Activated naive CD8-positive, alpha-beta T cell treated with anti-CD3 and anti-CD28 coated beads, Interleukin-2, amount 10 ng/mL, durations not matched to agents 7 days and 5 days (primary cell): ENCODE measurements at places on chromosomes 7 and 10.

GRCh38 chr10:27104919-27105318 lies 4.6 kb upstream of the ANKRD26 start:
- peak overlapping the region; percentile 88 for H3K27ac ChIP-seq
- peak overlapping the region; percentile 29 for H3K4me3 ChIP-seq
- H3K4me1 ChIP-seq = peaks cover 36% of the 10 kb centered on the region
- peak; percentile 42 for DNase-seq

DNA sequence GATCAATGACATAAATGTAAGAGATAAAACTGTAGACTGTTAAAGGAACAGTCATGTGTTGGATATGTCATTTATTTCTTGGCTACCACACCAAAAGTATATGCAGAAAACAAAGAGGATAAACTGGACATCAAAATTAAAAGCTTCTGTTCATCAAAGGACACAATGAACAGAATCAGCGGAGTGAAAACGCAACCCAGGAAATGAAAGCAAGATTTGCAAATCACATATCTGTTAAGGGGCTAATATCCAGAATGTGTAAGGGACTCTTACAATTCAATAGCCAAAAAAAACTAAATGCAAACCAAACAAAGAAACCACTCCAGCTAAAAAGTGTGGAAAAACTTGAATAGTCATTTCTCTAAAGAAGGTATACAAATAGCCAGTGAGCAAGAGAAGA lies 164.3 kb downstream of the ZMYND11 start:
- H3K4me1 ChIP-seq = no peaks in the 10 kb centered on the region
- DNase-seq = no peak
- H3K36me3 ChIP-seq = no peaks in the 10 kb centered on the region
- no peak overlapping the region for H3K27ac ChIP-seq

- H3K27me3 ChIP-seq = no peaks in the 10 kb centered on the region
- no peaks in the 10 kb centered on the region for H3K4me1 ChIP-seq
- DNase-seq = no peak
- H3K36me3 ChIP-seq = no peaks in the 10 kb centered on the region
- no peak overlapping the region for H3K27ac ChIP-seq
- H3K4me3 ChIP-seq = no peak overlapping the region
These were observed 921.0 kb downstream of the GATA3 start for GRCh38 chr10:8975535-8975934.

DNA sequence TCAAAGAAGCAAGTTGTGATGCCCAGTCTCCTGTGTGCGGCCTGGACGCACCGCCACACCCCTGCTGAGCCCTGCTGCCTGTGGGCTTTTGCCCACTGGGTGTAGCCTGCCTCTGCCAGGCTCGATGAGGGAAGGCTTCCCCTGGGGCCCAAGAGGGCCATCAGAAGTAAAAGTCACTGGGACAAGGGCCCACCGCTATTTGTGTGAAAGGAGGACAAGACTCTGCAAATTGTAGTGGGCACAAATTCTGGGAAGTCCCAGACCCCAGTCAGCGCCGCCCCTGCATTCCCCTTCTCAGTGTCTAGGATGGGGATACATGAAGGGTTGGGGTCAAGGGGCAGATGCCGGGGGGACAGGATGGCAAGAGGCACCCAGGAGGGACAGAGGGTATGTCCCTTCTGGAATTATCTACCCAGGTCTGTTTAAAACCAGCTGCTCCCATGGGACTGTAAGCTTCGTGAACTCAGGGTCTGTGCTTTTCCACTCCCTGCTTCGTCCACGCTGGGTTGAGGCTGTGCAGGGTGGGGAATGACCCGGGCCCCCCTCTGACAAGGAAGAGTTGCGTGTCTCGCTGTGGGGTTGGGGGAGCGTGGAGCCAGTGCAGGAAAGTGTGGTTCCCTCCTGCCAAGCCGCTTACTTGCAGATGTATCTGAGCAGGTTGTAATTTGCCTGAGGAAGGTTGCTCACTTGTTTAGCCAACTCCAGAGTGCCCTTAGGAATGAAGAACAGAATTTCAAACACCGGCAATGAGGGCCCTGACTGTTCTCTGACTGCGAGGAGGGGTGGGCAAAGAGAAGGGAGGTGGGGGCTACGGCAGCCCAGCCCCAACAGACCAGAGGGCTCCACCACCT lies 147.2 kb downstream of the MAPK8 start:
- DNase-seq = no peak
- H3K36me3 ChIP-seq = no peaks in the 10 kb centered on the region
- no peak overlapping the region for H3K4me3 ChIP-seq
- no peaks in the 10 kb centered on the region for H3K27me3 ChIP-seq

- peaks cover 36% of the 10 kb centered on the region for H3K27me3 ChIP-seq
- no peaks in the 10 kb centered on the region for H3K36me3 ChIP-seq
- H3K4me3 ChIP-seq = no peak overlapping the region
- DNase-seq = no peak
These were observed 104.9 kb upstream of the ACBD5 start for GRCh38 chr10:27345455-27345920.

GRCh38 chr7:49775949-49776443 lies 2.6 kb downstream of the VWC2 start:
- H3K27me3 ChIP-seq = peaks cover 66% of the 10 kb centered on the region
- H3K36me3 ChIP-seq = no peaks in the 10 kb centered on the region
- H3K4me1 ChIP-seq = peaks cover 3% of the 10 kb centered on the region
- peak overlapping the region; percentile 12 for H3K4me3 ChIP-seq
- no peak overlapping the region for H3K27ac ChIP-seq

DNA sequence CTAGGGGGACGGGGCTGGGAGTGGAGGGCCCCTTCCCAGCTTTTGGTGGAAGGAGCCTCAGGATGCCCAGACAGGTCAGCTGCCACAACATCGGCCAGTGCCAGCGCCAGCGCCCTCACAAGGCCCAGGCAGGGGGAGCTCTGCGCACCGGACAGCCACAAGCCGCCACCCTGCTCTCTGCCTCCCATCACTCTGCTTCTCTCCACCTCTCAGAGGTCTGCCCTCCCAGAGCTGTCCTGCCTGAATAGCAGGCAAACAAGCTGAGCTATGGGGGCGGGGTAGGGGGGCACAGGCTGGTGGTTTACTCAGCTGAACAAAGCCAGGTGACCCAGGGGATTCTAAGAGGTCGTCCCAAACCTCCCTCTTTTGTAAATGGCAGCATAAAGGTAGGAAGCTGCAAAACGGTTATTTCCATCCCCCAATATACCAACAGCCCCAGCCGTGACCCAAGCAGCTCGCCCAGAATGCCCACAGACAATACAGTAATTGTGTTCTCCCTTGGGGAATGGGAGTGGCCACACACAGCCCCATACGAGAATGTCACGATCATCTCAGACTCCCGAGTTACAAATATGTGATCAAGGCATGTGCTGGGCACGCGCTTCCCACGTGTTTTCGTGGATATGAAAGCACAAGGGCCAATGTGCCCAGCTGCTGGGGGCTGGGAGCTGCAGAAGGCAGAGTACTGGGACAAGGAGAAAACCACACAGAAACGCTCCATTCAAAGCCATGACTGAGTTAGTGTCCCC lies 19.7 kb downstream of the FAM53B start:
- peaks cover 3% of the 10 kb centered on the region for H3K36me3 ChIP-seq
- no peaks in the 10 kb centered on the region for H3K27me3 ChIP-seq
- no peak overlapping the region for H3K4me3 ChIP-seq
- no peak for DNase-seq
- peaks cover 51% of the 10 kb centered on the region for H3K4me1 ChIP-seq

DNA sequence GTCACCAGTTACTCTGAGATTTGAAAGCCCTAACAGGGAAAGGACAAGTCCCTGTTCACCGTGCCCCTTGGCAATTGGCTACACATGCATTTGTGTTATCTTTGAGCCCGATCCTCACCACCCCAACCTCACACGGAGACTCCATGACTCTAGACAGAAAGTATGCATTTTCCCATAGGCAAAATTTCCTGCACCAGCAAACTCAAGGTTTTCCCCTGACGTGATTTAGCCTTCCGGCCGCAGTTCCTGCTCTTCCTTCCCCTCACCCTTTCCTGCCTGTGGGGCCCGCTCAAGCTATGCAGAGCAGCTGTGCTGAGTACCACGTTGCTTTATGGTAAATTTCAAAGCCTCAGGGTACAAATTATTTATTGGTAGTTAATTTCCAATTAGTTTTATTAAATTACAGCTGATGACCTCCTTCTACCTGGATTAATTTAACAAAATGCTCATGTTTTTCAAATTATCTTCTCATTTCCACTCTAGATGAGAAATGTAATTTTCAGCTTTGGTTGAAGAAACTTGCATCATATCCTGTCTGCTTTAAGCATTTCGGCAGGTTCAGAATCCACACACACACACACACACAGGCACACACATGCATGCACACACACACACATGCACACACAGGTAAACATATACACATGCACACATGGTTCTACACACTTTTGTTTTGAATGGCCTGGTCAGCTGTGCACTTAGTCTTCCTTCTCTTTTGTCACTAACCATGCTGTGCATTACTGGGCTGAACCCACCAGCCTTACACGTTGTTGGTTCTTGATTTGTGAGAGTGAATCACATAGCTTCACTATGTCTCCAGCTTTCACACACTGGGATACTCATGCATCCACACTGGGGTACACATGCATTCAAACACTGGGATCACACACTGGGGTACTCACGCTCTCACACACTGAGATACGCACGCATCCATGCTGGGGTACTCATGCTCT lies 283.1 kb upstream of the PITRM1 start:
- no peaks in the 10 kb centered on the region for H3K36me3 ChIP-seq
- peak overlapping the region; percentile 78 for H3K27ac ChIP-seq
- peaks cover 9% of the 10 kb centered on the region for H3K4me1 ChIP-seq
- H3K27me3 ChIP-seq = peaks cover 15% of the 10 kb centered on the region

DNA sequence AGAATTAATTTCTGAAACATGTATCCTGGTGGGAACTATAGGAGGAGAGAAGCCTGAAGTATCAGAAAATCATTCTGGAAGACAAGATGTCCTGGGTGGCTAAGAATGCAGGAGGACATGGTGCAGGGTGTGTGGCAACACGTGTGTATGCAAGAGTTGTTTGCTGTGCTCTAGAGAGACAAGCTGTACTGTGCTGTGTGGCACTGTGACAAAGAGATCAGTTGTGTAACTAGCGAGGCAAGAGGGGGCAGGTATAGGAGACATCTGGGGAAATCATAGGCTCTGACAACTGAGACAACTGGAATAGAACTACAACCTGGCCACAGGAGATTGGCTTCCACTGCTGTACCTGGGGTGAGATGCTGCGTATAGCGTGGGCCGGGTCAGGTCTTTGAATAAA lies 9.3 kb downstream of the ITGA8 start:
- DNase-seq = no peak
- no peak overlapping the region for H3K4me3 ChIP-seq
- no peaks in the 10 kb centered on the region for H3K36me3 ChIP-seq
- H3K4me1 ChIP-seq = no peaks in the 10 kb centered on the region
- H3K27me3 ChIP-seq = peaks cover 14% of the 10 kb centered on the region

GRCh38 chr10:117189557-117189956 lies 7.7 kb upstream of the KCNK18 start:
- H3K4me1 ChIP-seq = no peaks in the 10 kb centered on the region
- no peak overlapping the region for H3K27ac ChIP-seq
- no peaks in the 10 kb centered on the region for H3K36me3 ChIP-seq
- no peak overlapping the region for H3K4me3 ChIP-seq

DNA sequence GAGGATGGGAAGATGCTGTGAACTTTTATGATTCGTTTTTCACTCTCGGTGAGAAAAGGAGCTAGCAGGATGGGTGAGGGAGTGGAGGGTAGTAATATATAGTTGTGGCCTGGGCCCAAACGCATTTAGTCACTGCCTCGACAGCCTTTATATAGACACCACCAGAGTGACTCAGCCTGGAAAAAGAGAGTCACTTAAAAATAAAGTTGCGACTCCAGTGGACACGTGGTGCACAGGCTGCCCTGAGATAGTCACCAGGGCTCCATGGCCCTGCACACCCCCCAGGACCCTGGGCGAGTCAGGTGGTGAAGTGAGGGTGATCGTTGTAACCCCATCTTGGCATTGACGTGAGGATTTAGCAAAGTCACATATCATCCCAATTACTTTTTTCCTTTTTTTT lies 106.7 kb downstream of the CUX1 start:
- no peak overlapping the region for H3K4me3 ChIP-seq
- no peak for DNase-seq
- peaks cover 5% of the 10 kb centered on the region for H3K36me3 ChIP-seq
- H3K27ac ChIP-seq = no peak overlapping the region
- H3K27me3 ChIP-seq = no peaks in the 10 kb centered on the region
